ENCODE measurements at places on chromosomes 4 and X.

DNA sequence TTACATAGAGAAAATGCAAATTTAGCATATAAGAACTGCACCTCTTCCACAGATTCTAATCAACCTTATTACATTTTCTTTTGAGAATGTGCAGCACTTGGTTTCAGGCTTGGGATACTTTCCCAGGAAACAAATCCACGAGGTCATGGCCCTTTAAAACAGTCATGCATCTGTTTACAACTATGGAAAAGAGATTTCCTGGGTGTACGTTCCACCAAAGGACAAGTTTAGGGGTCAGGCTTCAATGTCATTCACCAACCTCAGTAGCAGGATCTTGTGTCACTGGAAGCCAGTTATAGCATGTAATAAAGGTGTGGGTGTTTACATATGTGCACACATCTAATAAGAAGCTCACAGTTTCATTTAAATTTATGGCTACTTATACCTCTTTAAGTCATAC lies 30.7 kb downstream of the EREG start:
- DNase-seq, result no peak

DNA sequence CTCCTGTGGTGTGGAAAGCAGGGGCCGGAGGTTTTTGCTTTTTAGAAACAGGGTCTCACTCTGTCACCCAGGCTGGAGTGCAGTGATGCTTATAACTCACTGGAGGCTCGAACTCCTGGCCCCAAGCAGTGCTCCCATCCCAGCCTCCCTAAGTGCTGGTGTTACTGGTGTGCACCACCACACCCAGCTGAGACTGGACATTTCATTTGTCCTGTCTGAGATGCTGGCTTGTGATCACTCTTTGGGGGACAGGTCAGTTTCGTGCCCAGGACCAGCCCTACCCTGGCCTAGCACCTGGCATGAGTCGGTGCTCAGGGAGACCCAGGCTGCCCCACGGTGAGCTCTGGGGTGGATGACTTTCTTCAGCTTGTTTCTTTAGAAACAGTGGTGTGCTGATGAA lies 11.3 kb downstream of the PSAPL1 start:
- DNase-seq, result no peak

DNA sequence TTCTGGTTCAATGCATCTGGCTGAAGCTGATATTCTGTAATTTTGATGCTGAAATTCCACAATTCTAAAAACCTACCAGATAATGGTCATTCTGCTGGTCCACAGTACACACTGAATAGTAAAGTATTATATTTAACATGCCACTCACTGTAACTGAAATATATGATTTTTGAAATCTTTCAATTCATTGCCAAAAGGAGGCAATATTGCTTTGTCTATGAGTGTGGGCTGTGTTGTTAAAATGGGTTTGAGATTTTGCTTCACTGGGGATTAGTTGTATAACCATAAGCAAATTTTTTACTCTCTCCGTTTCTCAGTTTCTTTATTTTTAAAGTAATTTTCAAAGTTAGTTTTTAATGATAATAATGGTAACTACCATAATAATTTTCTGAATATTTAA lies 1404.1 kb upstream of the IGFBP7 start:
- DNase-seq, result no peak

DNA sequence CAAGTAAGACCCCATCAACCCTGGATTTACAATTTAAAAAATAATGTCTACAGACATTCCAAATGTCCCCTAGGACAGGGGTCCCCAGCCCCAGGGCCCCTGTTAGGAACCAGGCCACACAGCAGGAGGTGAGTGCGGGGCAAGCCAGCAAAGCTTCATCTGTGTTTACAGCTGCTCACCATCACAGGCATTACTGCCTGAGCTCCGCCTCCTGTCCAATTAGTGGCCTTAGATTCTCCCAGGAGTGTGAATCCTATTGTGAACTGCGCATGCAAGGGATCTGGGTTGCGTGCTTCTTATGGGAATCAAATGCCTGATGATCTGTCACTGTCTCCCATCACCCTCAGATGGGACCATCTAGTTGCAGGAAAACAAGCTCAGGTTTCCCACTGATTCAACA lies 146.1 kb downstream of the ATP10D start:
- no peak for DNase-seq

GRCh38 chr4:175531405-175532091 lies 280.5 kb downstream of the GPM6A start:
- DNase-seq, result no peak

GRCh38 chr4:98864560-98864959 lies 64.4 kb downstream of the EIF4E start:
- DNase-seq, result no peak

- DNase-seq, result no peak
Measured at GRCh38 chr4:83231620-83232076, 53.0 kb downstream of the COQ2 start.

DNA sequence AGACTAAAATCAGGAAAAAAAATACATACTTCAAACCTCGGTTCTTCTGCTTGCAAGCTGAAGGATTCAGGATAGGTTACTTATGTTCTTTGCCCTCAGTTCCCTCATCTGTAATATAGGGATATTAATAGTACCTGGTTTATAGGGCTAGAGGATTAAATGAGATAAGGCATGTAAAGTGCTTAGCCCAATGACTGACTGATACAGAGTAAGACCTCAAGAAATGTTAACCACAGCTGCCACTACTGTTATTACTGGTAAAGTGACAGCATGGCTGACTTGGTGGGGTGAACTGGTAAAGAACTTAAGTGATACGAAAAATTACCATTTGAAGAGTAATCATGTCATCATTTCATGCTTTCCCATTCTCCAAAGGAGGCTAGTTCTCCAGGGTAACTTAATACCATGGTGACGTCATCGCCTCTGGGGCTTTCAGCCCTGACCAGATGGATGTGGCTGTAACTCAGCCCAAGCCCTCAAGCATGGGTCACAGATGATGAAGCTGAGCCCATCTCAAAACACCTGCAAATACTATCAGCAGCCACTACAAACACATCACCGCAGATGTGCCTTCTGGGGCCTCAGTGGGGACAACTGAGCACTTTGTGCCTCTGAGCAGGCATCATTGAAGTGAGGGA lies 44.5 kb upstream of the SCML1 start:
- no peak for DNase-seq

- no peak for DNase-seq
Measured at GRCh38 chr4:57159866-57160265, 49.7 kb upstream of the IGFBP7 start.

DNA sequence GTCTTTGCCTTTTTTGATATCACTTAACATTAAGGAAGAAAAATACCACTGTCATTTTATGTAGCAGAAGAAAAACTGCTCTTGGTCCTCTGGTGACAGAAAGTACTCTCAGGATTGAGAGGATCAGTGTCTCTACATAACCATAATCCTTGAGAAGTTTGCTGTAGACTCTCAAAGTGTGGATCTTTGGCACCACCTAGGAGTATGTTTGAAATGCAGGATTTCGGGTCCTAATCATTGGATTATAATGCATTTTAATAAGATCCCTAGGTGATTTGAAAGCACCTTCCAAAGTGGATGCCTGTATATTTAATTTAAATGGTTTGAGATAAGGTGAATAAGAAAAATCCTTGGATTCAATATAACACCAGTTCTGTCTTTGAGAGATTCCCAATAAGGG lies 23.2 kb downstream of the MOB1B start:
- no peak for DNase-seq

GRCh38 chr4:14771094-14771493 lies 231.2 kb upstream of the CPEB2 start:
- DNase-seq, result no peak

- no peak for DNase-seq
Measured at GRCh38 chr4:127309369-127310102, 323.2 kb upstream of the INTU start.

DNA sequence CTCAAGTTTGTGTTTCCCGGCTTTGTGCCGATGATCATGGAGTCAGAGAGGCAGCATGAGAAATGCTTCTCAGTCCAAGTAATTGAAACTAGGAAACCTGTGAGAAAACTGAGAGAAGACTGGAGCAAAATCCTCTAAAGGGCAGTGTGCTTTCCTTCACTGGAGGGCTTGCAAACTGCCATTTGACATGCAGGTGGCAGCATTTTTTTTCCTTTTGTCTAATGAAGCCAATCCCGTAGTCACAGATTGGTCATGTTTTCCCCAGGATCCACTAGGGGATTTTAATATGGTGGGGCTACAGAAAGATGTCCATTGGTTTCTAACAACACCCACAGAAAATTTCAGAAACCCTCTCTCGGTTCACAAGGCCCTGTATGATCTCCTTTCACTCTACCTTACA lies 117.4 kb upstream of the NUDT10 start:
- no peak for DNase-seq

DNA sequence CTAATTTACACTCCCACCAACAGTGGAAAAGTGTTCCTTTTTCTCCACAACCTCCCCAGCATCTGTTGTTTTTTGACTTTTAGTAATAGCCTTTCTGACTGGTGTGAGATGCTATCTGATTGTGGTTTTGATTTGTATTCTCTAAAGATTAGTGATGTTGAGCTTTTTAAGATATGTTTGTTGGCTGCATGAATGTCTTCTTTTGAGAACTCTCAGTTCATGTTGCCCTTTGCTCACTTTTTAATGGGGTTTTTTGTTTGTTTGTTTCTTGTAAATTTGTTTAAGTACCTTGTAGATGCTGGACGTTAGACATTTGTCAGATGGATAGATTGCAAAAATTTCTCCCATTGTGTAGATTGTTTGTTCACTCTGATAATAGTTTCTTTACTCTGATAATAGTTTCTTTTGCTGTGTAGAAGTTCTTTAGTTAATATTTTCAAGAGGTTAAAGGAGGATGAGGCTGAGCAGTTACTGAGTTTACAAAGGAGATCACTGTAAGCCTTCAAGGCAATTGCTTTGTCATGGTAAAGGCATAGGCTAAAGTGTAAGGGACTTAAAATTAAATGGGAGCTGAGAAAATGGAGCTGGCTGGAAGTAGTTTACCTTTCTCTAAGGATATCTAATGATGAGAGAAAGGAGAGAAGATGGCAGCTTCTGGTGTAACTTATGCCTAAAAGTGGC lies 323.4 kb downstream of the PCDH7 start:
- DNase-seq, result no peak

DNA sequence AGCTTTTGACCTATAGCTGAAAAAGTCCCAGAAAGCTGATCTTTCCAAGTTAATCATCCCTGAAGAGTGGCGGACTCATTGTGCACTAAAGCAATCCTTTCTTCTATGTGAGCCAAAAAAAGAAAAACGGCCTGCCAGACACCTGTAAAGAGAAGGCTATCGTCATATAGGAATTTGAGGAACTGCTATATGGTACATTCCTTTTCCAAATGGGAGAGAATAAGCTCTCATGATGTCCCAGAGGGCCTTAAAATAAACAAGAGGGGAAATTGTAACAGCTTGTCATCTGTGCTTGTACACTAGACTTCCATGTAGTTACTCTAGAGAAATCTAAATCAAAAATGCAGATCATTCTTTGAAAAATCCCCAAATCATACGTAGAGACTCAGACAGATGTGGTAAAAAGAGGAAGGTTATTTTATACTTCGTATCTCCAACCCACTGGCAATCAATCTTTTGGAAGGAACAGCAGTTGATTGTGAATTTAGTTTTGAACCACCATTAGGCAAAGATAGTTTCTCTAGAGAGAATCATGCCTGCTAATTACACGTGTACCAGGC lies 26.1 kb downstream of the GPR174 start:
- no peak for DNase-seq

GRCh38 chrX:131677655-131678628 lies 134.1 kb downstream of the OR13H1 start:
- peak; percentile 14 for DNase-seq

DNA sequence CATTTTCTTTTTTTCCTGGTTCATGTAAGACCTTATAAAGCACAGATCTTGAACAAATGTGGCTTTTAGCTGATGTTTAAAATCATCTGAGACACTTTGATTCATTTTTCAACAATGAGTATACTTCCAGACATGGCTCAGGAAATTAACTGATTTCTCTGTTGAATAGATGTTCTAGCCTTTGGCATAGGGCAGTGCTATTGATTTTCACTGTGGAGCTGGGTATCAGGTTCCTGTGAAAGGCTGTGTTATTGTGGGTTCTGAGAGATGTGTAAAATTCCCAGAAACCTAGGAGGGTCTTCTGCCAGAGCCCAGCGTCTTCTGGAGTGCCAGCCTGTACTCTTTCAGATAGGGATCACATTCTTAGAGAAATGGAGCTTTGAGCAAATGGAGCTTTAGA lies 278.9 kb downstream of the EPHA5 start:
- DNase-seq, result no peak

GRCh38 chr4:5280828-5281227 lies 229.5 kb downstream of the STK32B start:
- DNase-seq, result no peak

DNA sequence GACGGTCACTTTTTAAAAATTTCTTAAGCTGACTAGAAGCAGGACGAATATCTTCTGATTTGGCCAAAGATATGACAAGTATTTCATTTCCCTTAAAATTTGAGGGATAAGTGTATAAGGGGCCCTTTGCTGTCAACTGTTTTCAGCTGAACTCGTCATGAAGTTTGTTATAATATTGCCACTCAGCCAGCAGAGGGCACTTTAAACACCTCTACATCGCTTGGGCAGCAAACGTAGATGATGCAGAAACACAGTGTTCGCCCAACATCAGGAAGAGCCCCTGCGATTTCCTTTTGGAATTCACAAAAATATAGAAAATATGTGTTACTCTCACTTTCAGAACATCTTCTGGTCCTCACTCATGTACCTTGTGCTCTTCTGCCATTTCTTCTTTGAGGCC lies 435.7 kb upstream of the FMR1 start:
- peak; percentile 1 for DNase-seq

DNA sequence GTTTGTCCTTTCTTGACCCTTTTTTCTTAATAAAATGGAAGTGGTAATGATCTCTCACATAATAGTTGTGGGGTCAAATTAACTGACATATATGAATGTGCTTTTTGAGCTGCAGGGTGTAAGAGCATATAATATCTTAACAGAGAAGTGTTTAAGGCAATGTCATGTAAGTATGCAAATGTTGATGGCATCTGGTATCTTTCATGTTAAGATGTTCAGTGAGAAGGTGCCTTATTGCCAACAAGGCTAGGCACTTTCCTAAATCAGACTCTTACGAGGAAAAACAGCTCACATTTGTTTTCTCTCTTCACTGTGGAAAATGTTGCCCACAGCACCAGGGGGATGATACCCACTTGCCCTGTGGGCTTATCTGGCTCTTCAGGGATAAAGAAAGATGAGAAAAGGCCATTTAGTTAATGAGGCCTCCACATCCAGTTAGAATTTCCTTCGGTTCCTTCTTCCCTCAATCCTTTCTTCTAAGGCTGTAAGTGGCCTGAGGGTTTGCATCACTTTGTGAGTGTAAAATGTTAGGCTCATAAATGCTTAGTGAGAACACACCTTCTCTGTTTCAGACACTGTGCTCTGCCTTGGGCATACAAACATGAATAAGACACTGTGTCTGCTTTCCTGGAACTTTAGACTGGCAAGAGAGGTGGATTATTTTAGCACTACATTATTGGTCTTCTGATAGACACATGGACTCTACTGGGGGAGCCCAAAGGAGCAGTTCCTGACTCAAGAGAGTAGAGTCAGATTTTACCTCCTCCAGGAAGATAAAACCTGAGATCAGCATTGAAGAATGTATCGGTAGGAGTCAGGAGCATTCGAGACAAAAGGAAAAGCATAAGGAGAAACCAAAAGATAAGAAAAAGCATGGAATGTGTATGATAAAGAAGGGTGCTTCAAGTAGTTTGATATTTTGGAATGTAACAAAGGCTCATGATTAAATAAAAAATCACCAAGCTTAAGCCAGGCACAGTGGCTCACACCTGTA lies 135.5 kb downstream of the SOWAHB start:
- no peak for DNase-seq

- no peak for DNase-seq
Measured at GRCh38 chrX:118523920-118524319, 28.3 kb downstream of the DOCK11 start.

Measured in DMS153 (cell line).